ENCODE measurements at places on chromosomes 11 and 22.
A peak's percentile ranks its signal among the peaks of the same experiment; 100 is the strongest.

DNA sequence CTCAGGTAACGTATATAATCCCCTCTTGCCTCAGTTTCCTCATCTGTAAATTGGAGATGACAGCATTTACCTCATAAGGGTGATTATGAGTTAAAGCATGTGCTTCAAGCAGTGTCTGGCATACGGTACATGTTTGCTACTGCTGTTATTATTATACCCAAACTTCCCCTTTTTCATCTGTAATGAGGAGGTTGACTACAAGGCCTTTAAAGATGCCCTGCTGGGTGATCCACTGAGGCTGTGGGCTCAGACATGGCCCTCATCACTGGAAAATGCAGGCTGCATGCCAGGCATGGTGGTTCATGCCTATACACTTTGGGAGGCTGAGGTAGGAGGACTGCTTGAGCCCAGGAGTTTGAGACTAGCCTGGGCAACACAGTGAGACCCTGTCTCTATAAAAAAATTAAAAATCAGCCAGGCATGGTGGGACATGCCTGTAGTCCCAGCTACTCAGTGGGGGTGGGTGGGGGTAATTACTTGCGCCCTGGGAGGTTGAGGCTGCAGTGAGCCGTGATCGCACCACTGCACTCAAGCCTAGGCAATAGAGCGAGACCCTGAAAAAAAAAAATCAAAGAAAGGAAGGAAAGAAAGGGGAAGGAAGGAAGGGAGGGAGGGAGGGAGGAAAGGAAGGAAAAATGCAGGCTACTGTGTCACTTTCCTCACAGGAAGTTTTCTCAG lies 4.3 kb downstream of the PIK3IP1 start:
- no peak for DNase-seq

DNA sequence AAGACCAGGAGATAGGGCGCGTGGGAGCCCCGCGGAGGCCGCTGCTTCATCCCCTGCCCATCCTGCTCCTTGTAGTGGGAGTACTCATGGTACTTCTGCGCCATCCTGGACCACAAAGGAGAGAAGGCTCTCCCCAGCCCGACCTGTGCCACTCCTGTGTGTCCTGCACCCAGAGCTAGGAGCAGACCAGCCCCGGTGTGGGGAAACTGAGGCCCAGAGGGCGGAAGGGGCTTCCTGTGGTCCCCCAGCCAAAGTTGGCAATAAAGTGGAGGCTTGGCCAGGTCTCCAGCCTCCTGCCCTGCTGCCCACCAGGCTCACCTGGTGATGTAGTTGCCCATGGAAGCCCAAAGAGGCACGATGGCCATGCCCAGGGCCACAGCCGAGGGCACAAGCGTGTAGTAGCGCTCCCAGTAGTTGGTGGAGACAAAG lies 4.7 kb downstream of the UNC93B1 start:
- DNase-seq: no peak

- DNase-seq: no peak
Observed at GRCh38 chr22:42154293-42155052, 23.9 kb upstream of the CYP2D6 start.

- DNase-seq: peak; percentile 100
Observed at GRCh38 chr11:126211236-126212088, at the start of the genes FAM118B and RPUSD4. TSS of gene FAM118B (plus strand) at chr11:126211782. CDS start at chr11:126235002, 23,220 bp downstream. TSS of gene RPUSD4 (minus strand) at chr11:126211650. CDS start at chr11:126211638, 12 bp downstream.

DNA sequence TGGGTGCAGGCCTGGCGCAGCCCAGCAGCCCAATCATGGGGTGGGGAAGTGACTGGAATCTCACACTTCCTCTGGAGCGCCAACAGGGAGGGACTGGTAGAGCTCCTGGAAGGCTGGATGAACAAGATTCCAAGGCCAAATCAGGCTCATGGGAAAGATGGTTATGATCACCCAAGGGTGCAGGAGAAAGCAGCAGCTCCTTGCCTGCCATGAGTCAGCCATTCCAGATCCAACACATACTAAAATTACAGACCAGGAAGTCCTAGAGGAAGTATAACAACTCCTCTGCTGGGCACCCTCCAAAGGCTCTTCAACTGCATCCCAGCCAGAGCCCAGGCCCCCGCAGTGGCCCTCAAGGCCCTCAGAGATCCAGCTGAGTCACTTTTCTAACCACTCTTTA lies 427.3 kb downstream of the TENM4 start:
- DNase-seq: no peak

DNA sequence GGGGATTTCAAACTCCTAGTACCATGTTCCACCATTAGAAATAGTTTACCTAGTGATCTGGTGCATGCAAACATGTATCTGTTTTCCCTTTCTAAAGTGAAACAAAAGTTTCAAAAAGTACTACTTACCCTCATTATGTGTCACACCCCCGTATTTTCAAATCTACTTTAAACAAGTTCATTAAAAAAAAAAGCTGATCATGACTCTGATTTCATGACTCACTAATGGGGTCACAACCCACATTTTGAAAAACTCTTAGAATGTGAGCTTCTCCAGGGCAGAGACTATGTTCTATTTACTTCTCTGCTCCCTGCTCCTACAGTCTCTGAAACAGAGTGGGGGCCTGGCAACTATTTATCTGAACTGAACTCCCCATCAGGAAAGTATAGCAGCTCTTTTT lies 18.2 kb downstream of the CHRM1 start:
- DNase-seq: no peak

GRCh38 chr22:40271440-40271839 lies 74.9 kb upstream of the ADSL start:
- no peak for DNase-seq

- no peak for DNase-seq
Observed at GRCh38 chr11:120304526-120304925, 20.6 kb upstream of the TLCD5 start.

- DNase-seq: no peak
Observed at GRCh38 chr22:37416389-37416788, 10.9 kb downstream of the ELFN2 start.

GRCh38 chr22:43859176-43859575 lies 3.1 kb downstream of the SULT4A1 start:
- no peak for DNase-seq

- DNase-seq: no peak
Observed at GRCh38 chr11:113447621-113448315, 27.4 kb downstream of the DRD2 start.

- DNase-seq: no peak
Observed at GRCh38 chr22:27892064-27892463, 27.0 kb downstream of the PITPNB start.

DNA sequence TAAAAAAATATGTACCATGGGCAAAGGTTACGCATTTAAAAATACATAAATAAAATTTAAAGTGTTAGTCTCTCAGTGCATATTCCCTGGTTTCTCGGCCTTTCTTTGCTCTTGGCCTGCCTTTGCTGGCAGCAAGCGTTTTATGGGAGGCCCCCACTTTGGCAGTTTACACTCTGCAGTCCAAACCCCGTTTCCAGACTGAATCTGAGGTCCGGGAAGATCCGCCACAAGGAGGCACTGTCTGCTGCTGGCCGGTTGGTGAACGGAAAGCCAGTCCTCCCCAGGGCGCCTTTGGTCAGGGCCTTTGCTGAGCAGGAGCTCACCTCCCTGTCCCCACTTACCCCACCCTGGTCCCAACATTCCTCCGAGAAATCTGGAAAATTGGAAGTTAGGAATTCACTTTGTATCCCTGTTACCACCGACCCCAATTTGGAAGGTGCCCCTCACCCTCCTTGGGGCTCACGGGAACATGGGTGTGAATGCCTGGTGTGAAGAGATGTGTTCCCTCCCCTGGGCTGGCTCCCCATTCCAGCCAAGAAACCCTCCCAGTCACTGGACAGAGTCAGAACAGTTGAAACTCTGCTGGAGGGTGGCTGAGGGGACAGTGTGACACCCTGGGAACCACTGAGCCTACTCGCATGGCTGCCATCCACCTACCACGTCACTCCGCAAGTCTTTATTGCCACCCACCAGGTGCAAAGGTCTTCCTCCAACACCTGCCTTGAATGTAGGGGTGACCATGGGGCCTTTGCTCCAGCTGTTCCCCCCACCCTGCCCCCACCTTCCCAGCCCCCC lies 9.4 kb upstream of the SF1 start:
- peak; percentile 50 for DNase-seq

DNA sequence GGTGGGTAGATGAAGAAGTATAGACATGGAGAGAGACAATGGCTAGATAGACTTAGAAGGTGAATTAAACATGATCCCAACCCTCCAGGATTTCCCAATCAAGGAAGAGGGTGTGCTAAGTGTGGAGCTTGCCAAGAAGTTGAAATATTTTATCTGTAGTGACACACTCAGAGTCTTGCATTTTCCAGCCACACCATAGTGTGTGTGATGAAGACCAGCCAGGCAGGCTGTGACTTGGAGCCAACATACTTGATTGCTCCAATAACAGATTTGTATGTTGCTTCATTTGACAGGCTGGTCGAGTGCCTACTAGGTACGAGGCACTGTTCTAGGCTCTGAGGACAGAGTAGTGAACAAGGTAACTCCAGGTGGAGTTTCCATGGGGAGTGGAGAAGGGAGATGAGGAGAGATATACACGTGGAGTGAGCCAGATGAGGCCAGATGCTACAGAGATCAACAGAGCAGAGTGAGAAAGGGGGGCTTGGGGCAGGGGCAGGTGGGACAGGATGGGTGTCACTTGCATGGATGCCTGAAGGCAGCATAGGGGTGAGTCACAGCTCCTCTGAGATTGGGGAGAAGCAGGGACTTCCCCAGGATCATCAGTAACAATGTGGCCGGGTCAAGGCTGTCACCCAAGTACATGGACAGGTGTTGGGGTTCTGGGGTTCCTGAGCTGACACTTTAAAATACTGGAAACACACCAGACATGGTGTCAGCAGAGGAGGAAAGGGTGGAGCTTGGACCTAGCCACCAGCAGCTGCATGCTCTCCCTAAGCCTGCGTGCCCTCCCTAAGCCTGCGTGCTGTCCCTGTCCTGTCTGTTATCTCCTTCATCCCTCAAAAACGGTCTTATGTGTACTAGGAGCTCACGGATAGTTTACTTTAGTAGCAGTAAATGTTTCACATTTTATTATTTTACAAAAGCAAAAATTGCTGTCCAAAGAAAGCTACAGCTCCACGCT lies 23.6 kb downstream of the PDGFB start:
- no peak for DNase-seq

- DNase-seq: no peak
Observed at GRCh38 chr11:11806074-11806473, 35.7 kb upstream of the USP47 start.

DNA sequence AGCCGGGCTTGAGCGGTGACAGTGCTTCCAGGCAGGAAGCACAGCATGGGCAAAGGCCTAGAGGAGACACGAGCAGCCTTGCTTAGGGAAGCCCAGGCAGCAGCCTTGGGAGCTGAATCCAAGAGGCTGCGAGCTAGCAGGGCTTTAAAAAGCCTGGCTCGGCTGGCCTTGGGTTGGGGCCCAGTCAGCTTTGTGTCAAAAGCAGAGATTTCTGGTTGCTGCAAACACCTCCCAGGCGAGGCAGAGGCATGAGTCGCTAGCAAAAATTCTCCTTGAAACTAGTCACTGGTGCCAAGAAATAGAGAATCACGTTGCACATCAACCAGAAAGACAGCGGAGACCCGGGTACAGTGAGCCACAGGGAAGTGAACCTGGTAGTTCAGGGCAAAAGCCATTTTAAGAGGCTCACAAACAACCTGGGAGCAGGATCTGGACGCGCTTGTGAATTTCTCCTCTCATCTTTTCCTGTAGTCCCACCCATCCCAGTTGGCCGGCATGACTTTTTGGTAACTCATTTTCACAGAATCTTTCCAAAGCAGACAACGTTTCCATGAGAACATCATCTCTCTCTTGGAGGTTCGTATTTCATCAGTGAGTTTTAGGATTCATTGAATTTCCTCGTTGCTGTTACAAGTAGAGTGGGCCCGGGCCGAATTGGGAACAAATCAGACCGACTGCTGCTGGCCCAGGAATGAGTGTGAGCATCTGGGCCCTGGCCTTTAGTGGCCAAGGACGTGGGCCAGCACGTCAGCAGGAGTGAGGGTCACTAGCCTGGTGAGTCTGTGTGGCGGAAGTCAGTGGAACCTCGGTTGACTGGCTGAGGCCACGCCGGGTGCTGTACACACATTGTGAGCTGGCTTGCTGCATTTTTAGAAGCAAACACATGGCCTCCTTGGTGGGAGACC lies 16.4 kb upstream of the FGF4 start:
- no peak for DNase-seq

DNA sequence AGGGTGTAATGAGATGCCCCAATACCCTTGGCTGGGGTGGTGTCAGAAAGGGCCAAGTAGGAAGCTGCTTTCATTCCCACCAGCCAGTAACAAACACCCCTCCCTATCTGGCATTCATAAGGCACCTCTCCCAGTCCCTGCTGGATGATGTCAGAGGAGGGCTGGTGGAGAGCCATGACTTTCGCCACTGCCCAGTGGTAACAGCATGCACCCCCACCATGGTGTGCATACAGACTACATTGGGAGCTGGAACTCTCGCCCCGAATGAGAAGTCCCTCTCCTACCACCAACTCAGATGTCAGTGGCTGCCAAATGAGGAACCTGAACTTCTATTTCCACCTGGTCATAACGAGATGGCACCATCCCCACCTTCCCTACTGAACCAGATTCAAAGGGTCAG lies 73.3 kb downstream of the SGSM3 start:
- DNase-seq: no peak
